ENCODE measurements at places on chromosomes 2 and 18.

GRCh38 chr2:223262946-223263345 is 211.0 kb downstream of the KCNE4 start:
- no peak for DNase-seq

DNA sequence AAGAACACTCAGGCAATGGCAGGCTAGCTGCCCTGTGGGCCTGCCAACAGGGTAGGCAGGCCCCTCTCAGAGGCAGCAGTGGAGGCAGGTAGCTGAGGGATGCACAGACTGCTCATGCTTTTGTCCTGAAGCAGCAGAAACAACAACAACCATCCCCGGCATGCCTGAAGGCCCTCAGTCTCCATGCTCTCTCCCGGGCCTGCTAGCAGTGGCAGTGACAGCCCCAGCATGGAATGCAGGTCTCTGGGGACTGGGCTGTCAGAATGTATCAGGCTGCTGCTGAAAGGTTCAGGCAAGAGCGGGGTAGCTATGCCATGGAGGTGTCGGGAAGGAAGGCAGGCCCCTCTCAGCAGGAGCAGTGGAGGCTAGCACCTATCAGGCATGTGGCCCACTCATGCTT is 209.8 kb downstream of the KCNJ3 start:
- DNase-seq: no peak

DNA sequence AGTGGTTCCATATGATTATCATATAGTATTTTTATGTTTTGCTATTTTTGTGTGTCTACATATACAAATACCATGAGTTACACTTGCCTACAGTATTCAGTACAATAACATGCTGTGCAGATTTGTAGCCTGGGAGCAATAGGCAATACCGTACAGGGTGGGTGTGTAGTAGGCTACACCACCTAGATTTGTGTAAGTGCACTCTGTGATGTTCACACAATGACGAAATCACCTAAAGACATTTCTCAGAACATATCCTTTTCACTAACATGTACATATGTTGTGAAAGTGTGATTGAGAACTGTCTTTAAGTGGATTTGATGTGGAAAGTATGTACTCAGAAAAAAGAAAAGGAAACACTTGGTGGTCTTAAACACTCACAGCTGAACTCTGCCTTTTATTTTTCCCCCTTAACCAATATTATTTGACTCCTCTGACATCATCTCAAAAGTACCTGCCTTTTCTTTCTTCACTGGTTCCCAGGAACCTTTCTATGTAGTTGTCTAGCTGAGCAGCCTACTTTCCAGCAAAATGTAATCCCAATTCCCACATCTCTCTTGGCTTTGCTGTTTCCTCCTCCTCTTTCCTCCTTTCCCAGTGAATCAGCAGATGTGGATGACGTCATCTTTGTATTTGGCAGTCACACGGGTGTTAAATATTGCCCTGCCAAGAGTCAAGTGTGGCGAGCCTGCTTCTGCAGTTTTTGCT is 47.7 kb downstream of the OSBPL6 start:
- peak; percentile 26 for DNase-seq

- no peak for DNase-seq
Measured at GRCh38 chr2:220504938-220505503, 877.6 kb downstream of the SLC4A3 start.

DNA sequence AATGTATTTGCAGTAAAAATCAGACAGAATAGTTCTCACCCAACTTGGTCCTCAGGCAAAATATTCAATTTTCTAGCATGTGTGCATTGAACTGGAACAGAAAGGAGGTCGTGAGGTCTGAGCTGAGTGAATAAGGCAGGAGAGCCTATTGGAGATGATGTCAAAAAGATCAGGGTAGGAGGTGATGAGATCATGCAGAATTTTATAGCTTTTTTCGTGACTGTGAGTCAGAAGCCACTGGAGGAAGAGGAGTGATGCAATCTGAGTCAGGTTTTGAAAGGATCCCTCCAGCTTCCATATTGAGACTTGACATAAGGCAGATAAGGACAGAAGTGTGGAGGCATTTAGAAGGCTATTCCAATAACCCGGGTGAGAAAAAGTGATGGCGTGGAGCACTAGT is 299.5 kb upstream of the SOX11 start:
- DNase-seq: no peak

- DNase-seq: no peak
Measured at GRCh38 chr2:145958611-145959010, 1438.7 kb upstream of the ZEB2 start.

GRCh38 chr18:45751766-45752165 is 27.8 kb downstream of the SLC14A1 start:
- DNase-seq: no peak

GRCh38 chr2:65344689-65345088 is 87.7 kb downstream of the SPRED2 start:
- DNase-seq: no peak

DNA sequence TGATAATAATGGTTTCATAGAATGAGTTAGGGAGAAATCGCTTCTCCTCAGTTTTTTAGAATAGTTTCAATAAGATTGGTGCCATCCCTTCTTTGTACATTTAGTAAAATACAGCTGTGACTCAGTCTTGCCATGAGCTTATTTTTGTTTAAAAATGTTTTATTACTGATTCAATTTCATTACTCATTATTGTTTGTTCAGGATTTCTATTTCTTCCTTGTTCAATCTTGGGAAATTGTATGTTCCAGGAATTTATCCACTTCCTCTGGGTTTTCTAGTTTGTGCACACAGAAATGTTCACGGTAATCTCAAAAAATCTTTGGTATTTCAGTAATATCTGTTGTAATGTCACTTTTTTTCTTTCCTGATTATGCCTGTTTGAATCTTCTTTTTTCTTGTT is 371.5 kb upstream of the SETBP1 start:
- peak; percentile 39 for DNase-seq

GRCh38 chr2:70552501-70553333 is 909 bp downstream of the TGFA start:
- DNase-seq: no peak

DNA sequence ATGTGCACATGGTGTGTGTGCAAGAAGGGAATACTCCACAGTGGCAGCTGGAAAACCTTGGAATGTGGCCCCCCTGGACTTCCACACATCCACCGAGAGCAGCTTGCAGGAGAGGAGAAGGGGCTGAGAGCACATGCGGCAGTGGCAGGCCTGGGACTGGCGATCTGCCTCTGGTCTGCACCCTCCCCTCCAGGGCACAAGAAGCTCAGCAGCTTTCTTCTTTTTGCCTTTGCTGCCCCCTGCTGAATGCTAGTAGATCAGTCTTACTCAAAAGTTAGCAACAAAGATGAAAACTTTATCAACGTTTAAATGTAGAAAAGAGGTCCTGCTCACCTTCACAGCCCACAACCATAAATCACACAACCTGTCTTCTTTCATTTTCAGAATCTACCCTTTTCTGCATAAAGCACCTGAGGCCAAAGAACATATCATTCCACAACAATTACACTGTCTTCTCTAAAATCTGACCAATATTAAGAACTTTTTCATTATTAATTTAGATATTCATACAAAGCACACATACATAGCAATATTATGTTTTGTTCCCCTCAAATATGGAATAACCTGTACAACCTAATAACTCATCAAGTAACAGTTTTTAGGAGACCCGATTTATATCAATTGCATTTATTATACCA is 34.6 kb downstream of the TGFBRAP1 start:
- no peak for DNase-seq

DNA sequence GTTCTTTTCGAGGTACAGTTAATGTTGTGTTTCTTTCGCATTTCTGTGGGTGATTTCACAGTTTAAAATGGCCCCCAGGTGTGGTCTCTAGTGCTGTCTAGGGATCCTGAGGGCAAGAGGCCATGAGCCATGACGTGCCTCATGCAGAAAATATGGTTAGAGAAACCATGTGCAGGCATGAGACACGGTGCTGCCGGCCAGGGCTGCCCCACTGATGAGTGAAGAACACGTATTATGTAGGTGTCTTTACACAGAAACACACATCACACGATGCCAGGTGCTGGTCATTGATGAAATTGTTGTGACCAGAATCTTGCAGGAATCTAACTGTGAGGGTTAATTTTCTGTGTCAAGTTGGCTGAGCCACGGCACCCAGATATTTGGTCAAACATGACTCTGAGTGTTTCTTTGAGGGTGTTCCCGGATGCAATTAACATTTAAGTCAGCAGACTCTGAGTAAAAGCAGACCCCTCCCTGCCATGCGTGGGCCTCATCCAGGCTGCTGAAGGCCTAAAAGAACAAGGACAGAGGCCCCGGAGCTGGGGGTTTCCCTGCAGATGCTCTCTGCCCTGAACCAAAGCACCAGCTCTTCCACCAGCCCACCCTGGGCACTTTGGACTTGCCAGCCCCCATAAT is 463.0 kb upstream of the MYT1L start:
- no peak for DNase-seq

- DNase-seq: no peak
Measured at GRCh38 chr2:15115776-15116175, 445.4 kb downstream of the NBAS start.

DNA sequence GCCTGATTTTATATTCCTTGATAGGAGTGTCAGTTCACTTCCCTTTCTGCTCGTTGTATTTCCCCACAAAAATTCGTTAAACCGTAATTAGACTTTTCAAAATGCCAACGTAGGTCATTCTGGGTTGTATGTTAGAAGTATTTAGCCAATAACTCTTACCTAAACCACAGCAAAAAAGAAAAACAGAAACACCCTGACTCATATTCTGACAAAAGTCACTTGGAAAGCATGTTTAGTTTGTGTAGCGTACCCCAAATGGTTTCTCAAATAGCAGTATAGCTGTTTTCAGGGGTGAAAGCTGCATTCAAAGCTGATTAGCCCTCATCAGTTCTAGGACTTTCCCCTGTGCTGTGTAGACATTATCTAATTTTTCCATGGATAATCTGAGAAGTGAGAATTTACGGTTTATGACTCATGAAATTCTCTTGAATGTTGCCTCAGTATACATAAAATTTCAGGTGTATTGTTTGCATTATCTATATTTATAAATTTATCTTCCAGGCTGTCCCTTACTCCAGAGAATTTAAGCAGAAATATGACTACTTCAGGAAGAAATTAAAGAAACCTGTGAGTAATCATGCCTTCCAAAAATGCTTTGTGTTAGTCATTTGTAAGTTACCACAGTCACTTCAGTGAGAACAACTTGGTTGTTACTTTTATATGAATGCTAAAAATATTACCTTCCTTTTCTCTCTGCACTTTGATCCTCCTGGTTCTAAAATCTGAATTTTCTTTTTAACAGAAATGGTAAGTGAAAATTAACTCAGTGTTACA is 264.9 kb downstream of the ALPK2 start:
- DNase-seq: no peak

GRCh38 chr18:75588412-75588811 is 160.9 kb upstream of the SMIM21 start:
- DNase-seq: no peak

DNA sequence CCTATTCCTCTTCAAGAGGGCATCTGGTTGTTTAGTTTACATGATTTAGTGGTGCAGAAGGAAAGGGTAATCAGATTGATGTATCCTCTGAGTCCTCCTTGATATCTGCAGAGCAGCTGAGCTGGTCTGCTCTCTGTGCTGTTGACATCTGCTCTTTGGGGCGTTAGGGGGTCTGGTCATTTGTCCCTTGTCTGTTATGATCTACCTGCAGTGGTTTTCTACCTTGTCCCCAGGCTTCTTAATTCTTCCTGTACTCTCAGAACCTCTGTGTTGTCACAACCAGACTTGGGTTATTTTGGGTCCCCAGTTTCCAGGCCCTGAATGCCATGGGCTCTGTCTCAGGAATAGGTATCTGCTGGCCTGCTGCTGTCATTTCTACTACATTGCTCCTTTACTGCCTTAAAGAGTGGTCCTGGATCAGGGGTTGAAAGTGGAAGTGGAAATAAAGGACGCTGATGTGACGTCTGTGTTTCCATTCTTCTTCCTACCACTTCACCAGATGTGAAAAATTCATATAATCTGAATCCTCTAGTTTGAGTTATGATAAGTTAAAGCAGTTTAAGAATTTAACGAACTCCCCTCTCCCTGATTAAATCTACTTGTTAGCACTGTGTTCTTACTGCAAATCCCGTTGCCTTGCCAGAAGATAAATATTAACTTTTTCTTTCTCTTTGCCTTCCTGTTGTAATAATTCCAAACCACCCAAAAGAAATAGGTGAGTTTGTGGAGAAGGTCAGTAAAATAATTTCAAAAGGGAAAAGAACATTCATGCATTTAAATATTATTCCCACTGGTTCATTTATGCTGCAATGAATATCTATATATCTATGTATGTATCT is 16.6 kb upstream of the CPS1 start:
- no peak for DNase-seq

- DNase-seq: no peak
Measured at GRCh38 chr2:66228128-66228547, 206.8 kb upstream of the MEIS1 start.

GRCh38 chr2:216661639-216662375 is 28.6 kb downstream of the IGFBP2 start:
- no peak for DNase-seq

DNA sequence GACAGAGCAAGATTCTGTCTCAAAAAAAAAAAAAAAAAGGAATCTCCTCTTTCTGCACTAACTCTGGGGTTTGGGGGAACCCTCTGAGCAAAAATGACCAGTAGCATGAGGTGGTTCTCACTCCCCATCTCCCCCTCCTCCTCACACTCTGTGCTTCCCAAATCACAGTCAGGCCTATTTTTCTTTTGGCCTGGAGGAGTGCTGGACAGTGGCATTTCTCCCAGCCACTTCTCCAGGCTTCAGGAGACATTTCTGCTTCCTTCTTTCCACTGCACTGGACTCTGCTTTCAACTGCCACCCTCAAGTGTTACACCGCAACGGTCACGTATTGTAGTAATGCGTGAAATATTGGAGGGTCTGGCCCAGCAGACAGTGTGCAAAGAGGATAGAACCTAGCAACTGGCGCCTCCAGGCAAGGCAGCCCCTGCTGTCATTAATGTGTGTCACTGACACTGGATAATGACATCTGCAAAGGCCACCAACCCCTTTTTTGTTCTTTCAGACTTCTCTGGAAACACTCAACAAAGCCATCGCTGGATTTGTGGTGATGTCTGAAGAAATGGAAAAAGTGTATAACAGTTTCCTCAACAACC is 68.9 kb downstream of the TRABD2A start:
- DNase-seq: no peak

- DNase-seq: no peak
Measured at GRCh38 chr18:62435435-62436031, 87.3 kb upstream of the ZCCHC2 start.

DNA sequence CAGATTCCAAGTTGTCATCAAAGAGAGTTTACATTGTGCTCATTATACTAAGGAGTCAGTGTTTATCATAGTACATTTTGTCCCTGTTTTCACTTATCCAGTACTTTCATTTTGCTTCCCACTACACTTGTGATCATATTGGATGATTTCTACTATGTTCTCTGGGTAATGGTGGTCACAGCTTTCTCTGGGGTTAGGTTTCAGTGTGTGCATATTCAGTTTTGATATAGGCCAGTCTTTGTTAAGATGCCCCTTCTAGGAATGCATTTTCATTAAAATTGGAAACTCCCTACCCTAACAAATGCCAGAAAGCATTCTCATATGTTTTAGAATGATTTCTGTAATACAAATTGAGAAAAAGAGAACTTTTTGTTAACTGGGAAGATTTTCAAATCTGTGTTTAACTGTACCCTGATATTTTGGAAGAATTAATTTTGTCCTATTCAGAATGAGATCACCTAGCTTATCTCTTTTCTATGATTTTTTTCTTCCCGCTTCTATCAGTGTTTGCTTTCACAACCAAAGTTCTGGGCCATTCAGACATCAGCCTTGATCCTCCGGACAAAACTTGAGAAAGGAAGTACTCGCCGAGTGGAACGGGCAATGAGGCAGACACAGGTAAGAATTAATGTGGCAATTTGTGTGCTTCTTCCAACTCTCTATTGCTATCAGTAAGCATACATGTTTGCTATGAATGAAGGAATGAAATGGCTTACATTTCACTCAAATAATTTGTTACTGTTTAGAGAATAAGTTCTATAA is 74.6 kb downstream of the TTC27 start:
- no peak for DNase-seq

- no peak for DNase-seq
Measured at GRCh38 chr18:63971320-63972001, 1.6 kb downstream of the SERPINB8 start.
